NCI-H1436 (cell line): ENCODE measurements at places on chromosomes 1 and 21.

GRCh38 chr1:244049162-244050013 lies 1.7 kb upstream of the ZBTB18 start:
- DNase-seq = peak; percentile 20

DNA sequence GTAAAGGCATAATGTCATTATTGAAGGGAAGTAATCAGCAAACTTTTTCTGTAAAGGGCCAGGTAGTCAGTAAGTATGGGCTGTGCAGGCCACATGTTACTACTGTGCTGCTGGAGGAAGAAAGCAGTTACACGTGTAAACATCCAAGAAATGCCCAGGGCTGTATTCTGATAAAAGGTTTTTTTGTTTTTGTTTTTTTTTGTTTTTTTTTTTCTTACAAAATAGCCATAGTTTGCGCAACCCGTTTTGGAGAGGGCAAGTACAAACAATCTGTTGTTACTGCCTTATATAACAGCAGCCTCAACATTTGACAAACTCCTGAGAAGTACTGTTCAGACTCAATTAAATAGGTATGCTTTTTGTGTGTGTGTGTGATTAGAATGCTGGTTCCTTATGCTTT lies 26.7 kb upstream of the MTMR11 start:
- DNase-seq = no peak

- no peak for DNase-seq
These were observed 2.0 kb upstream of the OLIG2 start for GRCh38 chr21:33023574-33024200.

GRCh38 chr1:202630541-202630940 lies 79.7 kb downstream of the SYT2 start:
- DNase-seq = no peak

- no peak for DNase-seq
These were observed 17.4 kb upstream of the ACTRT2 start for GRCh38 chr1:3003941-3004270.

DNA sequence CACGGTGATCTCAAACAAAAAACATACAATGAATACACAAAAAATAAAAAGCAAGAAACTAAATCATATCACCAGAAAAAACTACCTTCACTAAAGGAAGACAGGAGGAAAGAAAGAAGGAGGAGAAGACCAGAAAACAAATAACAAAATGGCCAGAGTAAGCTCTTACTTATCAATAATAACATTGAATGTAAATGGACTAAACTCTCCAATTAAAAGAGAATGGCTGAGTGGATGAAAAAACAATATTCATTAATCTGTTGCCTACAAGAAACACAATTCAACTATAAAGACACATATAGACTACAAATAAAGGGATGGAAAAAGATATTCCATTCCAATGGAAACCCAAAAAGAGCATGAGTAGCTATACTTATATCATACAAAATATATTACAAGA lies 27.2 kb downstream of the LRIF1 start:
- DNase-seq = no peak

GRCh38 chr1:182181167-182181572 lies 119.7 kb upstream of the ZNF648 start:
- DNase-seq = no peak

DNA sequence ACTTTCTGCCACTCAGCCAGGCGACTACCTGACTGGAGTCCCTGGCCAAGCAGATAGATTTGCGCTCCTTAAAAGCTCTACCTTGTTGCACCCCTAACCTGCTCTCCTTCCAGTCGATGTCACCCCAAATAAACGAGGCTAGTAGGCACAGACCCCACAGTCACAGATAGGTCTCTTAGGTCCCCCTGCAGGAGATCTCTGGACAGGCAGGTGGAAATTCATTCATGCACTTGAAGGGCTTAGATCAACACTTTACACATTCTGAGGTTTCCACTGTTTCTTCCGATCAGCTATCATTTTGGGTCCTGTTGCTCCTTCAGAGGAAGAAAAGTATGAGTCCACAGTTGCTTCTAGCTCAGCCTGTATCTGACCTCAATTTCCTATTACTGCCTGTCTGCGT lies 272.6 kb upstream of the FMN2 start:
- DNase-seq = no peak

DNA sequence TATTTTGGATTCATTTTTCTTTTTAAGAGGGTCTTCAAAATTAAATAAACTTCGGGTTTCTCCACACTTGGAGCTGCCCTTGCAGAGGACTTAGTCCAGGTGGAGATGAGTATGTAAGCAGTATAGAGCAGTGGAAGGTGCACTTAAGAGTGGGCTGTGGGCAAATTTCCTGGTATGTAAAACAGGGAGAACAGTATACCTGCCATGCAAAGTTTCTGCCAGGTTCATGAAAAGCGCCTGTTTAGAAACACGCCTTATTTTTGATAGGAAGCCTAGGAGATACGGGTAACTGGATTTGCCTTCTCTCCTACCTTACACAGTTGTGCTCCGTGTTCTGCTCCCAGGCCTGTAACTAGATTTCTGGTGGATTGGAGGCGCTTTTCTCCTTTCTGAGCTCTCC lies 1.2 kb downstream of the KDM4A start:
- DNase-seq = no peak

DNA sequence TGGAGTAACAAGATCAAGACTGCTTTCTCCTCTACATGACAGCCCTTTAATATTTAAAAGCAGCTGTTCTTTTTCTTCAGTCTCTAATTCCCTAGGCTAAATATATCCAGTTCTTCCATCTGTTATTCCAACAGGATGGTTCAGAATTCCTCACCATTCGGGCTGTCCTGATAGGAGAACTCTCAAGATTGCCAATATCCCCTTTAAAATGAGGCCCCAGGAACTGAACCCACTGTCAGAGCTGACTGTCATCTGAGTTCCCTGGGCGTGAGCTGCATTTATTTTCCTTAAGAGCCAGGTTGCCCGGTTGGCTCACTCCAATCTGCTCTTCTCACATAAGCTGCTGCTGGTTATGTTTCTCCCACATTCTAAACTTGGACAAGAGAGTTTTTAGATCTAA lies 177.6 kb downstream of the MIS18A start:
- DNase-seq = no peak

DNA sequence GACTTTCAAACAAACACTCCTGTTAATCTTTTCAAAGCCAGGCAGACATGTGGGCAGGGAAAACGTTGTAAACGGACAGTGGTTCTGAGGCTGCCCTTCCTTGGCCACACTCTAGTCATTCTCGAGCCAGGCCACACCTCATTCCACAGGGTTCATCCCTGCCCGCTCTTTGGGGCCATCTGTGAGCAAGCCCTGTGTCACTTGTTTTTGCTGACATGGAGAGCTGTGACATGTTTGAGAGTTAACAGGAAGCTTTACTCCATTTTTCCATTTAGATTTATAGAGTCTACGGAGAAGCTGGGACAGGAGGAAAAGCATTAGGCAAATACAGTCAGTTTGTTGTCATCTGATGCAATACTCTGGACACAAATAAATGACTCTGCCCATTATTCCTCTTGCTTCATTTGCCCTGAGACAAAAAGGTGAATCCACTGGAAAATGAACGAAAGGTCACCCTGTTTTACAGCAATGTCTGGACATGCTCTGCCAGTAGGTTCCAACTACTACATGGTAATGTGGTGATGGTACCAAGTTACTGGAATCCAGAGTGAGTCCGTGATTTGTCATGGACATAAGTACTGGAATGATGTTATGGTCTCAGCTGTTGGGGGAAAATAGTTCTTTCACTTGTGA lies 126.9 kb downstream of the CLIC6 start:
- no peak for DNase-seq

DNA sequence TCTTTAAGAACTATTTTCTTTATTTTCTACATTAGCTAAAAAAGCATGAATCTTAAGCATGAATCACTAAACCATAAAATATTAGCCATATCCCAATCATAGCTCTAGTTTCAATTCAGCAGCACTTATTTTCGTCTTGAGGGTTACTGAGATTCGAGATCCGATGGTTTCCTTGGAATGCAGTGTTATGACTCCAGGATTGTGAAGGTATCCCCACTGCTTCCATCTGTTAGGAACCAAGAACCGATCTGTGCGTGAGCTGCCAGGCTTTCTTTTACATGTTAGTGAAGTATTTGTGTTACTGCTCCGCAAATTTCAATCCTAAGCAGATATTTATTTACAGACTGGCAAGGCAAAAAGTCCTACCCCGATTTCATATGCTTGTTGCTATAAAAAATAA lies 18.8 kb downstream of the TNFRSF9 start:
- no peak for DNase-seq

GRCh38 chr1:203492082-203492747 lies 1.7 kb upstream of the OPTC start:
- no peak for DNase-seq

DNA sequence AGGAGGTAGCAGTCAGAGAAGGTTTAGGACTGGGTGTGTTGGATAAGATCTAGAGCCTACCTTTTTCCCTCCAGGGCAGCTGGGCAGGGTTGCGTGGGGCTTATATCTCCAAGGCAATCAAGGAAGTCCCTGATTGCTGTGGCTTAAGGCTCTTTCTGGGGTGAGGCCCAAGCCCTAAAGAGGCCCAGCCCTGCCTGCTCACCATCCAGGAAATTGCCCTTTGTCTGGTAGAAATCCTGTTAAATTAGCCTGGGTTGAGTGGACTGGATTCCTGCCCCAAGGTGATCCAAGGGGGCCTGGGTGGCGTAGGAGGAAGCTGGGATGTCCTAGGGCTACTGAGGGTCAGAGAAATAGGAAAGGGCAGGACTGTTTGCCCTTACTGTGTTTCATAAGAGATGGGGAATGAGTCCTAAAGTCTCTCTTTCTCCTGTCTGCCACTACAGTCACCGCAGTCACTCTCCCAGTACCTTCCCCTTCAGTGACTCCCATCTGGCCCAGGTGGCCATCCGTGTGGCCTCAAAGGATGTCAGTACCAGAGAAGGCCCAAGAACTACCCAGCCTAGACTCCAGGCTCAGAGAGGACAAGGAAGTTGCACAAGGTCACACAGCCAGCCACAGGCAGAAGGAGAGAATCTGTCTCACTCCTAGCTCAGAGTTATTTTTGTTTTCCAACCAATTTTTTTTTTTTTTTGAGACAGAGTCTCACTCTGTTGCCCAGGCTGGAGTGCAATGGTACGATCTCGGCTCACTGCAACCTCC lies 25.8 kb downstream of the MFSD2A start:
- DNase-seq = no peak

DNA sequence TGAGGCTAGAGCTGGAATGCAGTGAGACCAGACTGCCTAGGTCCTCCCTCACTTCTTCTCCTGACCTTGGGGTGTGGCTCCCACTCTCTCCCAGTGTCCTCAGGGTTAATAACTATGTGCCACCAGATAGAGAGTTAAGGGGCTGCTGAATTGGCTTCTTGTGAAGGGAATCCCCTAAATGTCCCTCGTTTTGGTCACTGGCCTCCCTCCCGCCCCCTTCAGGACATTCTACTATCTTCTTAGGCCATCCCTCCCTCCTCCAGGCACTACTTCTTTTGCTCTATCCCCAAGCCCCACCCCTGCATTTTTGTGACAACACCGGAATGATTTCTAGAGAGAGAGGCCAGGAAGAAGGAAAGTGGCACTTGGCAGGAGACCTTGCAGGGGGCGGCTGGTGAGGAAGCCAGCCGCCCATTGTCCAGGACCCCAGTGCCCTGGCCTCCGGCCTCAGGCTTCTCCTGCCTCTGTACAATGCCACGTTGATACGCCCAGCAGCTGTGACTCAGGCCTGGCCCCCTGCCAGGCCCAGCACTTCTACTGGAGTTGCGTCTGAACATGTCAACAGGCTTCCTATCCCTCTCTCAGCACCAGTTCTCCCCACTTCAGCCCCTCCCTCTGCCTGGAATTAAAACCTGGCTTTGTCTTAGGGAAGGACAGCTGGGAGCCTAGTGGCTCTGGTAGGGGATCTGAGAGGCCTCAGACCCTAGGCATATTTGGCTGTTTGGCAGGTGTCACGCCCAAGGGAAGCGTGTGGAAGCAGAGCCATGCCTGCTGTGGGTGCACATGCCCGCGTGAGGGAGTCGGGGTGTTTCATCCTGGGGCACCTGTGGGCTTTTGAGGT lies 9.1 kb downstream of the LMNA start:
- DNase-seq = peak; percentile 84

DNA sequence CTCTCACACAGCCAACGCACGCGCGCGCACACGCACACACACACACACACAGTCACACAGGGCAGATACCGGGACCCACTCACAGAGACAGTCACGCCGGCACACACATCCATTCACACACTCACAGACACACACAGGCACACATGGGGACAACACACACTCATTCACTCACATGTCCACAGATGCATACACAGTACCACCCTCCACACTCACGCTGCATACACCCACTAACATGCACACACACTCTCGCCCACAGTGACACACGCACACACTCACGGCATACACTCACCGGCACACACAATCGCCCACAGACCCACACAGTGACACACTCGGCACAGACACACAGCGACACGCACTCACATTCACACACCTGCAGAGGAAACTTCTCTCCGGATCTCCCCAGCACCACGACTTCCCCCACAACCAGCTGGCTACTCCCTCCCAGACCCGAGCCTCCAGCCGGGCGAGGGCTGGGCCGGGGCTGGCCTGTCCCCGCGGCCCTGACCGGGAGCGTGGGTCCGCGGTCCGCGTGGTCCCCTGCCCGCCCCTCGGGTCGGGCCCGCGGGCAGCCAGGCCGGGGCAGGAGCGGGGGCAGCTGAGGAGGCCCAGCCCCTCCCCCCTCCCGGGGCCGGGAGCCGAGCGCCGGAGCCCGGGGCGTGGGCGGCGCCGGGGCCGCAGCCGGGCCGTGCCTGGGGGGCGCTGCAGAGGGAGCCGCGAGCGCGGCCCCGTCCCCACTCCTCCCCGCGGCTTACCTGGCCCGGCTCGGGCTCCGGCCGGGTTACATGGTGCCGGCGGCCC lies 552 bp downstream of the DLGAP3 start:
- no peak for DNase-seq

GRCh38 chr1:150207281-150207971 lies 28.5 kb downstream of the ANP32E start:
- DNase-seq = no peak

GRCh38 chr1:107762751-107763390 lies 202.1 kb downstream of the VAV3 start:
- no peak for DNase-seq

DNA sequence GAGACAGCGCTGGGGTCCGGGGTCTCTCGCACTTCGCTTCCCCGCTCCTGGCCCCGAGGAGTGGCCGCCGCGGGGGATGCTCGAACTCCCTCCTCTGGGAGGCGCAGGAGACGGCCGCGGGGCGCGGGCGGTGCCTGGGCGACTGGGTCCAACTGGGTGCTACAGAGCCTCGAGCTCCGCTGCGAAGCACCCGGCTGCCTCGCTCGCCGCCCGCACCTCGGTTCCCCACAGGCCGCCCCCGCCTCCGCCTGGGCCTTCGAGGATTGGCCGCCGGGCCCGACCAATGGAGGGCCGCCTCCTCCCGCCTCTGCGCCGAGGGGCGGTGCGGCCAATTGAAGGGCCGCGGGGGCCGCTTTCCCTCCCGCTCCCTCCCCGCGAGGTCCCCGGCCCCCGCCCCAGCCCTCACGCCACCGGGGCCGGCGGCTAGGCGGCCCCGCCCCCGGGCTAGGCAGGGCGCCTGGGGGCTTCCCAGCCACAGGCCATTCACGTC lies at the start of gene CNN3:
TSS of gene CNN3 (minus strand) at position 196 of the 490 bp plus-strand sequence. CDS start 216 bp downstream, outside the sequence.
- DNase-seq = peak; percentile 93

DNA sequence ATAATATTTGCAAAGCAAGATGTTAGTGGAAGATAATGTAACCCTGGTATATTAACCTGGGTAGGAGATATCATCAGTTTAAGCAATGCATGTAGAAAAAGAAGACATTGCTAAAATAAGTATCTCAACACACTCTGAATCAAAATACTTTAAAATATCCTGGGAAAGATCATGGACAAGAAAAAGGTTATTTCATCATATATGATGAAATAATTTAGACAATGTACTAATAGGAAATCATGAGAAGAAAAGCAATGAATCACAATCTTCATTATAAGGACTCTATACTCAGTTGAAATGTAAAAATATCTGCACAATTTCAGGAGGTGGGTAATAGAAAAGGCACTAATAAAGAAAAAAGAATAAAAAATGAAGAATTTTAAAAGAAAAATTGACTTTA lies 158.8 kb downstream of the KCNT2 start:
- no peak for DNase-seq
